ENCODE measurements at places on chromosomes 16 and 17.

DNA sequence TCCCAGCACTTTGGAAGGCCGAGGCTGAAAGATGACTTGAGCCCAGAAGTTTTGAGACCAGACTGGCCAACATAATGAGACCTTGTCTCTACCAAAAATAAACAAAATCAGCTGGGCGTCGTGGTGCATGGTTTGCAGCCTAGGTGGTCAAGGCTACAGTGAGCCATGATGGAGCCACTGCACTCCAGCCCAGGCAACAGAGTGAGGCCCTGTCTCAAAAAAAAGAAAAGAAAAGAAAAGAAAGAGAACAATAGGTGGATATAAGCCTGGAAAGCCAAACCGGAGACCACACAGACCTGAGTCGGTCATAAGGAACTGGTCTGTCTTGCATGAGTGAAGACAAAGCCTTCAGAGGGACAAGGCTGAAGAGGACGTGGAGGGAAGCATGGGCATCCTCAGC is 14.4 kb downstream of the ATP6V0D1 start:
- DNase-seq = no peak

DNA sequence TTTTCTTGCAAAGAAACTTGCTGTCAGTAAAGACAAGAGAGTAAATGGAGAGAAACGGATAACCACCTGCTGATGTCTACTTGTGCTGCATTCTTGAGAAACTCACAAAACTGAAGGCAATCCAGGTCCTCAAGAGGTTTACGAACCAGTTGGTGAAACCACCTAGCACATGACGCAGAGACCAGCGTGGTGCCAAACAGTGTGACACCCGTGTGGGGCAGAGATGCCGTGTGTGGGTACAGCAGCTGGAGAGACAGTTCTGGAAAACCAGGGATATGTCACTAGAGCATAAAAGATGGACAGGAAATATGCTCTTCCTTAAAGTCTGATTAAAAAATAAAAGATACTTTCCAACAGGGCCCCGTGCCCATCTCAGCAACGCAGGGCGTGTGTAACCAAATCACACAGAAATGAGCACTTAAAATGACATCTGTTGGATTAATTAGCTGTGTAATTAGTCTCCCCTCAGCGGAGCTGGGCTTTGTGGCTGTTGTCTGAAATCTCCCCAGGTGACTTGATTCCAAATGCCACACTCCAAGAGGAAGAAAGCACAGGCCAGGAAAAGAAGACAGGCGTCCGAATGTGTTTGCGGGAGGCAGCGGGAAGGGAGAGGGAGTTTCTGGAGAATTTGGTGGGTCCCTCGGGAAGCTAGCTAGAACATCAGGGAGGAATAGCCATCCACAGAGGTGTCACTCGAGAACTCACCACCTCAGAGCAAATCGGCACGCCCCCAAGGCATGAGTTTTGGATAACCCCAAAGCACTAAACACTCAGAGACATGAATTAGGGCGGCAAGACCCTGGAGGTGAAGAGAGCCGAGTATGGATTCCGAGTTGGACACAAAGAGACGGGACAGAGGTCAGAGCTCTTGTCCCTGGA is 109.8 kb downstream of the ZFHX3 start:
- DNase-seq = no peak

- no peak for DNase-seq
Observed at GRCh38 chr17:46764000-46764708, 54.3 kb downstream of the WNT3 start.

DNA sequence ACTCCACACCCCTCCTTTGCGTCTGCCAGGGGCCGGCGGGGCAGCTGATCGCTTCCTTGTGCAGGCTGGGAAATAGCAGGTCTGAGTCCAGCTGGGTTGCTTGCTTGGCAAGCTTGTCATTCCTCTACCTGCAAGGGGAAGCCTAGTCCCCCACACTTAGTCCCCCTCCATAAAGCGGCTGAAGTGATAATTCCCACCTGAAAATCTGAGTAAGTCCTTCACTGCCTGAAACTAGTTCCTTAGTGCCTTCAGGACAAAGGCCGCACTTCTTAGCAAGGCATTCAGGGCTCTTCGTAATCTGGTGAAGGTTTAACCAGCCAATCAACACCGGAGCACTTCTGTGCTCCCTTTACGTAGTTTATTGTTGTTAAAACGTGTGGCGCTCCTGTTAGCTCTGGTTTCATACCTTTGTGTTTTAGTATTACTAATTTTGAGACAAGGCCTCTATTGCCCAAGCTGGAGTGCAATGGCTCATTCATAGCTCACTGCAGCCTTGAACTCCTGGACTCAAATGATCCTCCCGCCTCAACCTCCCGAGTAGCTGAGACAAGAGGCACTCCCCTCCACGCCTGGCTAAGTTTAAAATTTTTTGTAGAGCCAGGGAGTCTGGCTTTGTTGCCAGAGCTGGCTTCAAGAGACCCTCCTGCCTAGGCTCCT is 817 bp downstream of the PSKH1 start:
- no peak for DNase-seq

DNA sequence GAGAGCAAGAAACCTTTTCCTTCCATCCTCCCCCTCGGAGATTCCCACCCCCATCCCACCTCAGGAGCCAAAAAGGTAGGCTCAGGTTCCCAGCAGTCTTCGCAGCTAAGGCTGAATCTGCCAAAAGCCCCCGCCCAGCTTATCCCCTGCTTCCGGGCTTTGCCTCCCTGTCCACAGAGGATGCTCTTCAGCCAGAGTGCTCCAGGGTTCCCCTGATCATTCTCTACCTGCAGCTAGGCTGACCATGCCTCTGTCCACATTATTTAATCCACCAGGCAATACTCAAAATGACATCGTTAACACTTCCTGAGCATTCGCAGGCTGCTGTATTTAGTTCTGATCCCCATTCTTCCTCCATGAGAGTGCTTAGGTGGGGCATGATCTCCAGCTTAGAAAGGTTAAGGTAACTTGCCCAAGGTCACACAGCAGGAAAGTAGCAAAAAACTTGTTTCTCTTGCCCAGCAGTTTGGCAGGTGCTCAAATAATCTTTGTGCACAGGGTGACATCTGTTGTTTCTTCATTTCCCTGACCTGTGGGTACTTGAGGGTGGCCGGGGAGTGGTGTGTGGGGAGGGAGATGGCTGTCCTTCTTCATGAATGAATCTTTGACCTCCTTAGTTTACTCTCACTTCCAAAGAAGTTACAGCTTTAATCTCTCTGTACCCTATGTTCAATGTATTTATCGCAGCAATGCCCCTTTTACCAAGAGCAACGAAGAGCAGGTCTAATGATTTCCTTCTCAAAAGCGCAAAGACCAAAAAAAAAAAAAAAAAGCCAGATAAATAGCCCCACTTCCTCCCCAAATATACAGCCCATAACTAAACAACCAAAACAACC is 848 bp upstream of the TBKBP1 start:
- DNase-seq = no peak

GRCh38 chr17:68937890-68938514 is 17.2 kb downstream of the ABCA8 start:
- no peak for DNase-seq

DNA sequence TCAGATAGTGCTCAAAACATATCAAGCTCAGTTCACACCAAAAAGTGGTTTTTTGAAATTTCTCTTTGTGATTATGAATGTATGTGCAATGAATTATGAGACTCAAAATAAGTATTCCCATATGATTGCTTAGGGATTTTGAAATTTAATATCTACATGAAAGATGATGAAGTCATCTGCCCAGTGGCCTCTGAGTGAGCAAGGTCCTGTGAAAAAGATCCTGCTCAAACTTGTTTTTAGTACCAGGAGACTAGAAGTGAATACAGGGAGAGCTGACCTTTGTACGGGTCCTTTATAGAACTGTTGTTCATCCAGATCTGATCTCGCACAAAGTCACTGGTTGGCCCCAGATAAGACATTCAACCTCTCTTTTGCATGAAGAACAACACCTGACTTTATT is 151.9 kb upstream of the MAF start:
- no peak for DNase-seq

- DNase-seq = no peak
Observed at GRCh38 chr17:6075050-6075449, 4.9 kb downstream of the WSCD1 start.

DNA sequence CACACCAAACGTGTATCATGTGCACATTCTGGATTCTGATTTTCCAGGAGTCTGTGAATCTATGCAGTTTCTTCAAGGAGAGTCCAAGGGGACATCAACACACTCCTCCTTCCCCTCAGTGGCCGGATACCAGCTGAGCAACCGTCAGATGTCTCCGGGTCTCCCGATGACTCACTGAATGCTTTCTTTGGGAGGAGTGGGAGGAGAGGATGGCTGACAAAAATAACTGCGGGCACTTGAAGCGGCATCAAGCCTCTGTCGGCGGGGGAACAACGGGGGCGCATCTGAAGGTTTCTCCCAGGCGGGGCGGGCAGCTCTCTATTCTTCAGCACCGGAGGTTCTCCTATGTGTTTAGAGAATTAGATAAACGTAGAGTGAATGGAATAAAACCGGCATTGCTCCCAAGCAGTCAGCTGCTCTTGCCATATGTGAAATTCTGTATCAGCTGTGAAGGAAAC is 24.6 kb upstream of the LRRC75A start:
- peak; percentile 74 for DNase-seq

GRCh38 chr17:63504261-63504660 is 18.9 kb upstream of the KCNH6 start:
- DNase-seq = no peak

DNA sequence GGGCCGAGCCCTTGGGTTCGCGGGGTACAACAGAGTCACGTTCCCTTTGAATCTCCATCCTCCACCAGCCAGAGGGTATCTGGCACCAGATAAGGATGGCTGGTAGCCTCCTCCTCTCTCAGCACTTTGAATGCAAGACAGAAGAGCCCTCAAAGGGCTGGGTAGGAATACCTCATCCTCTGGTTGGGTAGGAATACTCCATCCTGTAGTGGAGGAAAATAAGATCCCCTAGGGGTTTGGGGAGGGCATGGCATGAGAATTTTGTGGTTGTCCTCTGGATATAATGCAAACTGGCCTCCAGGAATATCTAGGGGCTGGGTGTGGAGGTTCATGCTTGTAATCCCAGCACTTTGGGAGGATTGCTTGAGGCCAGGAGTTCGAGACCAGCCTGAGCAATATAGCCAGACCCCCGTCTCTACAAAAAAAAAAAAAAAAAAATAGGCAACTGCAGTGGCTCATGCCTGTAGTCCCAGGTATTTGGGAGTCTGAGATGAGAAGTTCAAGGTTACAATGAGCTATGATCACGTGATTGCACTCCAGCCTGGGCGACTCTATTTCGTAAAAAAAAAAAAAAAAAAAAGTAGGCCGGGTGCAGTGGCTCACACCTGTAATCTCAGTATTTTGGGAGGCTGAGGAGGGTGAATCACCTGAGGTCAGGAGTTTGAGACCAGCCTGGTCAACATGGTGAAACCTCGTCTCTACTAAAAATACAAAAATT is 2.7 kb downstream of the IGFBP4 start:
- DNase-seq = no peak

DNA sequence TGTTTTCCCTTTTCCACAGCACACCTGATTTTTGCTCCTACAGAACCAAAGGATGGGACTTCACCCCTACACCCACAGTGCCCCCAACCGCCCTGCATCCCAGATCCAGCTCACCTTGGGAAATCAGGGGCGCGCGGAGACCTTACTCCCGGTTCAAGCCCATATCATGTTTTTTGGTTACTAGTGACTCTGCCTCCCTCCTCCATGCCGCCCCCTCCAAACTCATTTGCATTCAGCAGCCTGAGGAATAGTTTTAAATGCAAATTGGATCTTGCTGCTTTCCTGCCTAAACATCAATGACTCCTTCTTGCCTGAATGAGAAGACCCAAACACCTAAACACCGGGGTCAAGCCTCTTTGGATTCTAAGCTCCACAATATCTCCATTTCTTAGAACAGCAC is 331.8 kb downstream of the TMEM114 start:
- DNase-seq = no peak

GRCh38 chr16:67147437-67148140 is 3.2 kb downstream of the B3GNT9 start:
- no peak for DNase-seq

- DNase-seq = no peak
Observed at GRCh38 chr16:71670537-71670936, 44.6 kb downstream of the MARVELD3 start.

DNA sequence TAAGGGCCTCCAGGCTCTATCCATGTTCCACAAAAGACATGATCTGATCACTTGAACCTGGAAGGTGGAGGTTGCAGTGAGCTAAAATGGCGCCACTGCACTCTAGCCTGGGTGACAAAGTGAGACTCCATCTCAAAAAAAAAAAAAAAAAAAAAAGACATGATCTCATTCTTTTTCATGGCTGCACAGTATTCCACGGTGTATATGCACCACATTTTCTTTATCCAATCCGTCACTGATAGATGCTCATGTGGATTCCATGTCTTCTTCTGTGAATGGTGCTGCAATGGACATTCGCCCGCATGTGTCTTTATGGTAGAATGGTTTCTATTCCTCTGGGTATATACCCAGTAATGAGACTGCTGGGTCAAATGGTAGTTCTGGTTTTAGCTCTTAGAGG is 124.4 kb downstream of the ANKRD11 start:
- no peak for DNase-seq

- no peak for DNase-seq
Observed at GRCh38 chr17:78771758-78772382, 10.2 kb downstream of the CYTH1 start.

GRCh38 chr17:78106211-78106610 is 22.3 kb downstream of the TMC6 start:
- DNase-seq = no peak

GRCh38 chr17:40253565-40253964 is 34.1 kb upstream of the CDC6 start:
- DNase-seq = no peak

DNA sequence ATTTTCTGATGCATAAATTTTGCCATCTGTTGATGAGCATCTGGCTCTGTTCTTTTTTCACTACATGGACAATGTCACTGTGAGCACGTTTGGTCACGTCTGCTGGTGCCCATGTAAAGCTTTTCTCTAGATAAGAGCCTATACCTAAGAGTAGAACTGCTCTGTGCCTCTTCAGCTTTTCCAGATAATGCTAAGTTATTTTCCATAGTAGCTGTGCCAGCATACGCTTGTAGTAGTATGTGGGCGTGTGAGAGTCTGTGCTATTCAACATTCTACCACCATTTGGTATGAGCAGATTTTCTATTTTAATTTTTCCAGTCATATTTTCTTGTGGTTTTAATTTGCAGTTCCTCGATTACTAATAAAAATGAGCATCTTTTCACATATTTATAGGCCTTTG is 33.2 kb downstream of the VPS35L start:
- no peak for DNase-seq

DNA sequence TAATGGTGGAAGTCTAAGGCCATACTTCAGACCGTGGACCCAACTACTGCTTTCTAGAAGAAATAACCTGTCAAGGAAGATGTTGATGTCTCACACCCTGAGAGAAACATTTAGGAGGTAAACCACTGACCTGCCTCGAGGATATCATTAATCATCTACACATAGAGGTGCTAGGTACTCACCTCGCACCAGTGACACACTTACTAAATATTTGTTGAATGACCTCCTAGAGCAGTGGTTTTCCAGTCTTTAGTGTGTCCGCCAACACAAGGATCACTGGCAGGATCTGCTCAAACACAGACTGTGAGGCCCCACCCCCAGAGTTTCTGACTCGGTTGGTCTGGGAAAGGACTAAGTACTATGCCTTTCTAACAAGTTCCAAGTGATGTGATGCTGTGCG is 197.4 kb upstream of the CACNG5 start:
- DNase-seq = no peak

- DNase-seq = no peak
Observed at GRCh38 chr16:166375-167121, 770 bp downstream of the HBM start.

All from nucleus accumbens (tissue), 56 donors.